ENCODE measurements at places on chromosomes 7 and 10. TPM values are rescaled to one million over a fixed set of nuclear protein-coding genes. Genes with fewer than 3 reads are reported as not detected.

Gene CLCN1
- not detected for total RNA-seq

Gene KCP
- not detected for total RNA-seq

Gene RUFY2
- 10.7 TPM for total RNA-seq

Gene GDF2
- total RNA-seq: not detected

Gene PIK3CG
- 21.2 TPM for total RNA-seq

Gene HOGA1
- not detected for total RNA-seq

Gene HOXA5
- total RNA-seq: not detected

GRCh38 chr7:155820246-155820645 is 8.0 kb upstream of the SHH start:
- no peaks in the 10 kb centered on the region for H3K36me3 ChIP-seq
- H3K4me3 ChIP-seq: no peak overlapping the region
- H3K27ac ChIP-seq: no peak overlapping the region

GRCh38 chr10:114472877-114473253 is 68.6 kb upstream of the AFAP1L2 start:
- H3K27me3 ChIP-seq: no peaks in the 10 kb centered on the region
- H3K27ac ChIP-seq: no peak overlapping the region
- H3K4me1 ChIP-seq: peaks cover 20% of the 10 kb centered on the region
- no peak overlapping the region for H3K4me3 ChIP-seq

GRCh38 chr10:66869635-66870034 is 56.2 kb upstream of the LRRTM3 start:
- H3K4me3 ChIP-seq: no peak overlapping the region
- no peaks in the 10 kb centered on the region for H3K36me3 ChIP-seq
- no peaks in the 10 kb centered on the region for H3K4me1 ChIP-seq
- H3K27ac ChIP-seq: no peak overlapping the region
- no peak for DNase-seq

DNA sequence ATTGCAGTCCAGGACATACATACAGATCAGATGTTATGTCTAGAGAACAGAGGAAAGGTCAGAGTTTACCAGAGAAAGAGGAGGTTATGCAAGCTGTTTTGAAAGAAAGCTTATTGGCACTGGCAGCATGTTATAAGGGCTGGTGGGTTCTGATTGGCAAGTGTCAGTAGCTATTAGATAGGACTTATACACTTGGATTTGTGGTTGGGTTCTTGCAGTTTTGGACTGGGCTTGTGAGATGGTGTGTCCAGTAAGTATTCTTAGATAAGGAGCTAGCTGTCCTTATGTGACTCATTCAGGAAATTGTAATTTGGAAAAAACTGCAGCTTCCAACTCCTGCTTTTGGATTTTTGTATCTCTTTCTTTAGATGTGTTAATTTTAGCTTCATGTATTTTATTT is 130.7 kb upstream of the NAMPT start:
- no peak overlapping the region for H3K4me3 ChIP-seq

DNA sequence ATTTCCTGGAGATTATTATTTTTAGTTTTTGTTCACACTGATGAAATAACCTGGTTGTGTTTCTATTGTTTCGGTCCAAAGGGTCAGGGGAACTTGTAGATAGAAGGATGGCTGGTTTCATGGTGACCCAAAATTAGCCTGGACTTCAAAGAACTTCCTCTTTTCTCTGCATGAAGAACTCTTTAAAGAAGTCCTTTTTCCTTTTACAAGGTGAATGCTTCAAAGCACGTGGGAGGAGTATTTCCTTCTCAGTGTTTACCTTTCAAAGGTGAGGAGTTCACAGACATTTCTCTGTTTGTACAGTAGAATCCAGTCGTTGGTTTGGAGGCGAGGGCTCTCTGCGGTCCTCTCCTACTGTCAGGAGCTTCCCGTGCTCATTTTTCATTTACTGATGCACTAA is 561.7 kb downstream of the GATA3 start:
- no peaks in the 10 kb centered on the region for H3K4me1 ChIP-seq
- no peak overlapping the region for H3K27ac ChIP-seq
- H3K4me3 ChIP-seq: no peak overlapping the region
- no peaks in the 10 kb centered on the region for H3K36me3 ChIP-seq

DNA sequence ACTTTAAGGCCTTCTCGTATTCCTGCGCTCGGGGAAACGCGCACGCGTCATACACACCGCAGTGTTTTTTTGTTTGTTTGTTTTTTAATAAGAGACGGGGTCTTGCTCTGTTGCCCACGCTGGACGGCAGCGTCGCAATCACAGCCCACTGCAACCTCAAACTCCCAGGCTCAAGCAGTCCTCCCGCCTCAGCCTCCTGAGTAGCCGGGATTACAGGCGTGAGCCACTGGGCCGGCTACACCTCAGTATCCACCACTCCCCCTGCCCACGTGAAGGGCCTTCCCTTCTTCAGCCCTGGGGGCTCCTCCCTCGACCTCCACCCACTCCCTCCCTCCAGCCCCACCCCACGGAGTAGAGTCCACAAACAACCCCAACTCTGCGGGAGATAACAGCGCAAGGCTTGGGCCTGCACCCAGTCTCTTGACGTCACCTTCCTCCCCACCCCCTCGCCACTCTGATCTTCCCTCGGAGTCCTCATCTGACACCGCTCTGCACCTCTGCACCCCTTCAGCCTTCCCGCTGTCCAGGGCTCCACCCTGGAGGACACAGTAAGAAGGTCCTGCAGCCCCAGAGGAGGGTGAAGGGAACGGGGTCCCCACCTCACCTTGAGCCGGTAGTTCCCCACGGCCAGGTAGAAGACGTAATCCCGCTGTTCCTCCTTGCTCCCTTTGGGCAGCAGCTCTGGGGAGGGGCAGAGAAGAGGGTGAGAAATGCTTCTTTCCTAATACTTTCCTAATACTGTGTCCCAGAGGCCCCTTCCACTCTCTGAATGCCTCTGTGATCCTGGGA is 2.8 kb upstream of the CLDN15 start:
- H3K4me3 ChIP-seq: no peak overlapping the region
- H3K27me3 ChIP-seq: no peaks in the 10 kb centered on the region
- H3K4me1 ChIP-seq: peaks cover 21% of the 10 kb centered on the region
- no peak overlapping the region for H3K27ac ChIP-seq
- DNase-seq: no peak
- peaks cover 51% of the 10 kb centered on the region for H3K36me3 ChIP-seq

DNA sequence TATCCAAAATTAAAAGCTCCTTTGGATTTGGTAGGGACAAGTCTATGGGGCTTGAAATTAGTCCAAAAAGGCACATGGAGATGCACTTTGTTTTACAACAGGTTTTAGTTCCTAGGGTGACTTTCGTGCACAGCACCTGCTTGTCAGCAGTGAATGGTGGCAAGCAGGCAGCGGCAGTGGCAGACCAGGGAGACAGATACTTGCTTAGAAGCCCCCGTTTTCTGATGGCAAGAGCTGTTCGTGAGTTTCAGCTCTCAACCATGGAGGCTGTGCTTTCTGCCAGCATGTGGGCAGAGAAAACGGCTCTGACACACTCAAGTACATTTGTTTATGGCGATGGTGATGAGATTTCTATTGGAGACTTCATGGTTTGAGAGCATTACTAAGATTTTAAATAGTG is 61.7 kb upstream of the SHH start:
- no peak for DNase-seq
- H3K27ac ChIP-seq: no peak overlapping the region
- no peaks in the 10 kb centered on the region for H3K27me3 ChIP-seq
- no peaks in the 10 kb centered on the region for H3K36me3 ChIP-seq
- no peaks in the 10 kb centered on the region for H3K4me1 ChIP-seq

DNA sequence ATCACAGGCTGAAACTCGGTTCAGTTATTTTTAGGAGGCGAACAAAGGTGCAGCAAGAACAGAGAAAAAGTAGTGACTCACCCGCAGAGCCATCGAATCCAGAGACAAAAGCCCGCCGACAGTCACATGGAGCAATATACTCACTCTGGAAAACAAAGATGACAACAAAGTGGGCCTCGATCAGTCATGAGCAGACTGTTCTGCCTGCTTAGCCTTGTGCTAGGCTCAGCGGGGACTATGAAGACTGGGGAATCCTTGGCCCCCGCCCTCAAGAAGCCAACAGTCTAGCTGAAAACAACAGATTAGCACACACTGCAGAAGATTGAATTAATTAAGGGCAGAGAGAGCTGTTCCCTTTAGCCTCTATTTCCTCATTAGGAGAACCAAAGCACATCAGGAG is 30.4 kb downstream of the XPNPEP1 start:
- no peaks in the 10 kb centered on the region for H3K27me3 ChIP-seq
- peaks cover 30% of the 10 kb centered on the region for H3K36me3 ChIP-seq
- no peak overlapping the region for H3K4me3 ChIP-seq
- no peak for DNase-seq
- H3K4me1 ChIP-seq: peaks cover 15% of the 10 kb centered on the region
- no peak overlapping the region for H3K27ac ChIP-seq

DNA sequence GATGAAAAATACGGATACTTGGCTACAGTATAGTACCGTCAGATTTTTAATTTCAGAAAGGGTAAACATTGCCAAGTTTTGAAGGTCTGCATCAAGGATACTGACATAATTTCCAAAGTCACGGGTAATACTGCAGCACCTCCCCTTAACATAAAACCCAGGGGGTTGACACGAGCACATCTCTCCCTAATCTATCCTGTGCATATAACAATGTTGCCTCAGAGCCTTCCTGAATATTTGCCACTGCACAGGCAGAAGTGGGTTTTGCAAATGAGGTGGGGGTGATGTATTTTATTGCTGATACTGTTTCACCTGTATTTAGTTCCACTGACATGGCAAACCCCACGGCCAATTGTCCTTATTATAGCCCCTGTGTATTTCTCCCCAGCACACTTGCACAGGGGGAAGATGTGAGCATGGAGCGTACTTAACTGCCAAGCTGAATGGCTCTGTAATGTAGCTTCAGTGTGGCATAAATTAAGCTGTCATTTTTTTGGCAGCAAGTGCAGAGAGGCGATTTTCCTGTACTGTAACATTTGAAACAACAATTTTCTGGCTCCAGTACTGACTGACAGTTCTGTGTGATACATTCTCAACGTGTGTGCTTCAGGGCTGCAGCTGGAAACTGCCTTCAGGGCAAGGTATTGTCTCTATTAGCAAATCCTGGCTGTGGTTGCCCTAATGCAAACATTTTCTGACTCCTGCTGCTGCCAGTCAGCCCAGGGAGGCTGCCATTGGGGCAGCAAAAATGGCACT is 299.6 kb upstream of the SP4 start:
- no peak overlapping the region for H3K27ac ChIP-seq
- H3K4me1 ChIP-seq: no peaks in the 10 kb centered on the region
- H3K36me3 ChIP-seq: no peaks in the 10 kb centered on the region
- no peak for DNase-seq
- no peaks in the 10 kb centered on the region for H3K27me3 ChIP-seq

DNA sequence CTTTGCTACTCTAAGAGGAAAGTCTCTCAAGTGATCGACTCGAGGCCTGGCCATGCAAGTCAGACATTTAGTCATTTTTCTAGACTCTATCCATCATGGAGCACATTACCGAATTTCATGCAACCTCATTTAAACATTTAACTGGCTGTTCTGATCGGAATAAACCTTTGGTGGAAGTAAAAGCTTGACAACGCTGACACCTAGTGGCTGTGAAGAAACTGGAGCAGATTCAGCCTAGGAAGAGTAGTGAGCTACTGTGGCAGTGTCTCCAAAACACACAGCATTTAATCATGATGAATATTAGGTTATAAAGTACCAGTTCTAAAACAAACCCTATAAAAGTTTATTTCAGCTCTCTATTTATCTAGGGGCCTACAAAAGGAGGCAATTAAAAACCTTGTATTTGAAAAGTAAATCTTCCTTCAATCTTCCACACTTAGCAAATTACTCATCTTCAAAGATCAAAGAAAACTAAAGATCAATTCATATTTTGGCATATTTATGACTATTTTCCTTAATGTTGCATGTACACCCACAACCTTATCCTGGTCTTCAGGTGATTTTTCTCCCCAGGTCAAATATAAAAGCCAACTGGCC is 175.0 kb downstream of the CTNNA3 start:
- no peaks in the 10 kb centered on the region for H3K4me1 ChIP-seq
- DNase-seq: peak; percentile 66
- H3K36me3 ChIP-seq: no peaks in the 10 kb centered on the region
- H3K27me3 ChIP-seq: no peaks in the 10 kb centered on the region
- no peak overlapping the region for H3K4me3 ChIP-seq

DNA sequence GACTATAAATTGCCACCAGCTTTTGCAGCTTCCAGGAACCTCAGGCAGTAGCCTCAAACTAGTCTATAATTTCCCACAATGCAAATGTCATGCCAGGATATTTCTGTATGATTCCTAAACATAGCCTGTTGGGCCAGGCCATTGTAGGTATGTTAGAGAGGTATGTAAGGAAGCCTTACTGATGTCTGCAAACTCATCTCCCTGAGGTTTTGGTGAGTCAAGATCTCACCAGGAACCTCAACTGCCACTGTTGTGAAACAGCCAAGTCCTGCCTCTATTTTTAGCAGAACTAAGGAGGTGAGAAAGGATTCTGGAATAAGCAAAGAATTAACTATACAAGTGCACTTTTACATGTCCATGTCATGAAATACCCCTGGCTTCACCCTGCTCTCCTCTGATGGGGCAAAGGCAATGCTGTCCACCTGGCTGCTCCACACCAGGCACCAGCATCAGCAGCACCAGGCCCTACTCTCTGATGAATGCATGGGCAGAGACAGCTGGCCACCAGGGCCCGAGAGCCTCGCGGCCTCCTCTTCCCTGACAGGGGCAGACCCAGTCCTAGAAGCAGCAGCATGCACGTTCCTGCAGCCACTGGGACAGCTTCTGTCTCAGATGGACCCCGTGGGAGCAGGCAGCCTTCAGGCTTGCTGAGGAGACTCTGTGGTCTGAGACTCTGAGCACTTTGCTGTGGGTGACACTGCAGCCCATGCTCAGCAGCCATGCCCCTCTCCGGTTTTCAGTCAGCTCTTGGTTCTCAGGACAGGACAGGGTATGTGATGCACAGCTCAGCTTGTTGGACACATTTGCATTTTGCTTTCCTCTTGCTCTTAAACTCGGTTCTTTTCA is 147.3 kb downstream of the ZMYND11 start:
- H3K27me3 ChIP-seq: no peaks in the 10 kb centered on the region
- no peak overlapping the region for H3K4me3 ChIP-seq
- no peak for DNase-seq
- no peaks in the 10 kb centered on the region for H3K36me3 ChIP-seq
- H3K27ac ChIP-seq: no peak overlapping the region

- H3K27me3 ChIP-seq: no peaks in the 10 kb centered on the region
- H3K4me1 ChIP-seq: no peaks in the 10 kb centered on the region
- no peak for DNase-seq
- no peak overlapping the region for H3K27ac ChIP-seq
- no peak overlapping the region for H3K4me3 ChIP-seq
Measured at GRCh38 chr10:129397198-129397974, 69.7 kb upstream of the MGMT start.

GRCh38 chr10:64648915-64649314 is 1127.7 kb downstream of the REEP3 start:
- H3K27me3 ChIP-seq: no peaks in the 10 kb centered on the region
- no peak overlapping the region for H3K4me3 ChIP-seq
- no peaks in the 10 kb centered on the region for H3K4me1 ChIP-seq
- DNase-seq: no peak
- no peaks in the 10 kb centered on the region for H3K36me3 ChIP-seq

- H3K27me3 ChIP-seq: no peaks in the 10 kb centered on the region
- DNase-seq: no peak
- H3K36me3 ChIP-seq: peaks cover 37% of the 10 kb centered on the region
- H3K4me3 ChIP-seq: no peak overlapping the region
- peaks cover 15% of the 10 kb centered on the region for H3K4me1 ChIP-seq
- H3K27ac ChIP-seq: no peak overlapping the region
Measured at GRCh38 chr10:109892117-109892516, 31.2 kb downstream of the XPNPEP1 start.
